ENCODE measurements at places on chromosomes 5 and 9.

GRCh38 chr5:137233726-137234125 is 265.4 kb downstream of the SPOCK1 start:
- no peak for DNase-seq

DNA sequence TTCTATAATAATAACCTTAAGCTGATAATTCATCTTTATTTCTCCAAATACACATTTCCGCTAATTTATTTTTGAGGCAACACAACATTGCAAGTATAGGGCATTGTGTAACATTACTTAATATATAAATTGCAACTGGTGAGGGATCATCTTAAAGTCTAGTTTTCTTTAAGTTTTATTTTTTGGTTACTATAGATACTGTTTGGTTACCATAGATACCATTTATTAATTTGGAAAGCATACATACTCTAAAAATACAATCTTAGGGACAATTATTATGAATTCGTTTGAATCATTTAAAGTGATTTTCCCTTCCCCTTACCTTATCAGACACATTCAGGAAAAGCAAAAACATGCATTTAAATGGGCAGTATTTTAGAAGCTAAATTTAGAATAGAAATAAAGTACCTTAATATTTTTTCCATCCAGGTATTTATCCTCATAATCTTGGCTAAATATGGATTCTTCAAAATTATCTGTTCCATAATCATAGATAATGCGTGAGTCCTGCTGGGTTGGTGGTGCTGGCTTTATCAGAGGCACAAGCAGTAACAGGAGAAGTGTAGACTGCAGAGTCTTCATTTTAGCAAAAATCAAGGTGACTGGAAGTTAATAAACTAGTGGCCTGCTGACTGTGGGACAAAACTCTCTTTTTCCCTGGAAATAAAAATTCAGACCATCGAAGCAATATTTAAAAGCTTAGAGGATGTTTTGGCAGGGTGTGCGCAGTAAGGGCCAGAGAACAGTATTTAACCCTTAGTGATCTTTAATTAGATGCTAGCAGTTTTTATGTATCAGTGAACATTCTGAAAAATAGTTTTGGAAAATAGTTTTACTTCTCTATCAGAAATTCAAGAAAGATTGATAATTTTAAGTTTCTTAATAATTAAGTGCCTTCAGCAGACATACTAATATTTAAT is 1.3 kb downstream of the OGN start:
- no peak for DNase-seq

- no peak for DNase-seq
Observed at GRCh38 chr9:134393582-134394280, 67.5 kb downstream of the RXRA start.

GRCh38 chr5:157213527-157214243 is 33.0 kb downstream of the ITK start:
- DNase-seq: peak; percentile 57

DNA sequence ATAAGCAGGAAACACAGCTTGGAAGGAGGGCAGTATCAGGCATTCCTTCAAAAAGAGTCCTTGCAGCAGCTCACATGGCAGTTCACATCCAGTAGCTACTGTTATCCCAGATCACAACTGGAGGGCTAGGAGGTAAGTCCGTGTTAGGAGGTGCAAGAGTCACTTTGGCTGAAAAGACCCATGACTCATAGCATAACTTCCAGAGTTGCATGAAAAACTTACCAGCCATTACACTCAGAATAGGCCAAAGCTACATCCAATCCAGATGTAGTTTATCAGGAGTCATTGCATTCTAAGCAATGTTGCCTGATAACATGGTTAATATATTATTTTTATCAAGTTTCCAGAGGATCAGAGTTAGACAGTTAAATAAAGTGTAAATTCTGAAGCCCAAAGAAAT is 1126.4 kb upstream of the SEMA6A start:
- DNase-seq: no peak

DNA sequence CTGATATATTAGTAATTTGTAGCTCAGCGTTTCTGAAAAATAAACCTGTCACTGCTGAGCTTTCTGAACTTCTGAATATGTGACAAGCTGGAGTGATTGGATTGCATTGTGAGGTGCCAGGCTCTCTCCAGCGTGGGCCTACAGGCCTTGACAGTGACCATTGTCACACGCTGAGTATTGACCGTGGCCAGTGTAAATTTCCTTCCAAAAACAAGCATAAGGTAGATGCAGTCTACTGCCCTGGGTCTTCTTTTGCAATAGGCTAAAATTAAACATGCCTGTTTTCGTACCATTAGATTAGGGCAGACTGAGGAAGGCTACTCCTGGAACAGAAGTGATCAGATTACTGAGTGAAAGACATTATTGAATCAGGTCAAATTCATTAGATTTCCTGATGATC is 60.2 kb downstream of the SPEF2 start:
- DNase-seq: no peak

GRCh38 chr9:24846248-24846912 is 300.7 kb upstream of the IZUMO3 start:
- DNase-seq: no peak

- DNase-seq: no peak
Observed at GRCh38 chr5:114727358-114727757, 365.5 kb downstream of the KCNN2 start.

- DNase-seq: peak; percentile 46
Observed at GRCh38 chr5:90932052-90932699, 373.6 kb downstream of the ADGRV1 start.

GRCh38 chr9:116674210-116674980 is 12.7 kb upstream of the TRIM32 start:
- no peak for DNase-seq

GRCh38 chr5:43362725-43363435 is 49.3 kb downstream of the CCL28 start:
- DNase-seq: no peak

DNA sequence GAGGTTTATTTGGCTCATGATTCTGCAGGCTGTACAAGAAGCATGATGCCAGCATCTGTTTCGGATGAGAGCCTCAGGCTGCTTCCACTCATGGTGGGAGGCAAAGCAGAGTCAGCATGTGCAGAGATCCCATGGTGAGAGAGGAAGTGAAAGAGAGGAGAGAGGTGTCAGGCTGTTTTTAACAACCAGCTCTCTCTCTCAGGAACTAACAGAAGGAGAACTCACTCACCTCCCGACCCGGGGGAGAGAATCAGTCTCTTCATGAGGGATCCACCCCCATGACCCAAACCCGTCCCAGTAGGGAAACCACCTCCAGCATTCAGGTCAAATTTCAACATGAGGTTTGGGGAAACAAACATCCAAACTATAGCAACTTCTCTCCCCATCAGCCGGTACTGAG is 187.7 kb downstream of the ENC1 start:
- no peak for DNase-seq

DNA sequence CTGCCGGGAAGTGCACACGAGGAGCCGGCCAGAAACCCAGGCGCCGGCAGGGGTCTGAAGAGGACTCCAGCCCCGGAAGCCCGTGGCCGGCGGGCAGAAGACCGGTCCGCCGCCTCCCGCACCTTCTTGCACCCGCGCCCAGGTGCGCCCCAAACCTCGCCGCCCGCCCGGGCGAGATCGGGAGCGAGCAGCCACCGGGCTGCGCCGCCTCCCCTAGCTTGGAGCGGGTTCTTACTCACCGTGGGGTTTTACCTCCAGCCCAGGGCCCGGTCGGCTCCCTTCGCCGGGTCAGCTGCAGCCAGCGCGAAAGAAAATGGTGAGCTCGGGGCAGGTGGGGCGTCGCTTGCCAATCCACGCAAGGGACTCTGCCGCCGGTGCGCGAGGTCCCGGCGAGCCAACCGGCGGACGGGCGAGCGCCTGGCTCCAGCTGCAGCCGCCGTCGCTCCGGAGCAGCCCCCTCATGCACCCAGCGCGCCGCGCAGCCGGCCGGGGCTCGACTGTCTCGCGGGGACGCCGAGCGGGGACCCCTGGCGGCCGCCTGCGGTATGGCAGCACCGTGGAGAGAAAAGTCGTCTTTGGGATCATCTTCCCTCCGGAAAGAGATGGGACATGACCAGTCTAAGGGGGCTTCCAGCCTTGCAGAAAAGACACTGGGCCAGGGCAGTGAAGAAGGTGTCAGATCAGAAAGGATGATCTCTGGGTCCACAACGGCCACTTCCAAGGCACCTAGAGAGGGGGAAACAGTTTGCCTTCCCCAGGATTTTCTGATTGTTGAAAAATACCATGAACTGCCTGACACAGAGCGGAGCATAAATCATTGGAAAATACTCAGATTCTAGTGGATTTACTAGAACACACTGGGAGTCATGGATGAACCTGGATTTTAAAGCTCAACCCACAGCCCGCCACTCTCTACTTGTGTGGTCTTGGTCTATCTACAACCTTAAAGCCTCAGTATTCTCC is at the start of gene MOB3B:
Gene MOB3B, minus strand, starts transcription at position 499 of the 963 bp plus-strand sequence. CDS start 74,264 bp downstream, outside the sequence.
- DNase-seq: peak; percentile 79

GRCh38 chr5:134464988-134465815 is 53.5 kb upstream of the CDKN2AIPNL start:
- no peak for DNase-seq

DNA sequence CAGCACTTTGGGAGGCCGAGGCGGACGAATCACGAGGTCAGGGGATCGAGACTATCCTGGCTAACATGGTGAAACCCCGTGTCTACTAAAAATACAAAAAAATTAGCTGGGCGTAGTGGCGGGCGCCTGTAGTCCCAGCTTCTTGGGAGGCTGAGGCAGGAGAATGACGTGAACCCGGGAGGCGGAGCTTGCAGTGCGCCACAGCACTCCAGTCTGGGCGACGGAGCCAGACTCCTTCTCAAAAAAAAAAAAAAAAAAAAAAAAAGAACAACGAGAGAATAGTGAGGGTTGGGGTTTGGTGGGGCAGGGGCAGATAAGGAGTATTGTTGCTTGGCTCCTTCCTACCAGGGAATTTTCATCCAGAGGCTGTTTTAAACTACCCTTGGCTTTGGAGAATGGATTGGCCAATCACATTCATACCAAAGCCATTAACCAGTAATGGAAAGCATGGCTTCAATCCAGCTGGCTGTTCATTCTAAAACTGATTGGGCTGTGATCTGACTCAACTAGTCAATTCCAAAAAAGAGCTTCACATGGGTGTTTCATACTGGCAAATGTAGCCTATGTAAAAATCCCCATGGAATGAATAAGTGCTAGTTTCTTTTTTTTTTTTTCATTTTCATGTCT is 64.4 kb downstream of the PLCXD3 start:
- DNase-seq: no peak

DNA sequence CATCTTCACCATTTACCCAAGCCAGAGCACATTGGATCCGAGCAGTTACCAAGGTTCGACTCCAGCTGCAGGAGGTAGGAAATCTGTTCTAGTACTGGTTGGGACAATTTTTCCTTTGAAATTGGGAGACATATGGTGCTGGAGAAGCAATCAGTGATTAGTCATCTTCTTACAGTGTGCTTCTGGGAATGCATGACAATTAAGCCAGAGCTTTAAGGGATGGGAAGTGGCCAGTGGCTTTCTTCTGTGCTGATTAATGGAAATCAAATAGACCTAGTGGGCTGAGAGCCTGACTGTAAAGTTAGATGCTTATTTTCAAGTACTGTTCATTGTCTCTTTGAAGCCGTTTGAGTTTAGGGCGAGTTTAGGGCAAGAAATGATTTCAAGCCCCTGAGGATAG is 152.1 kb downstream of the UNC13B start:
- no peak for DNase-seq

DNA sequence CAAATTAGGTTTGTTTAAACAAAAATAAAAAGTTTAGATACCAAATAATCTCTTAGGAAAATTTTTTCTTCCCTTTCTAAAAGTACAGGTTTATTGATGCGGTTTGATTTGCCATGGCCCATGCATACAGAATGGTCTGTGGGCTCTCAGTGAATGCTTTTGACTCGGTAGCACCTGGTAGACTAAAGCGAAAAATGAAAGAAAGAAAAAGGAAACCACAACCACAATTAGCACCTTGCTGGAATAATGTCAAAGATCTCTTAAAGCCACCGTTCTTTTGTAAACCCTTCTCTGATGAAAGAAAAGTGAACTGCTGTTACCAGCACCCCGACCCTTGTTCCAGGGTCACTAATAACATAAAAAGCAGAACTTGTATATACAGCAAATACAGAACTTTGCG is 157.9 kb downstream of the NFIB start:
- DNase-seq: peak; percentile 1

DNA sequence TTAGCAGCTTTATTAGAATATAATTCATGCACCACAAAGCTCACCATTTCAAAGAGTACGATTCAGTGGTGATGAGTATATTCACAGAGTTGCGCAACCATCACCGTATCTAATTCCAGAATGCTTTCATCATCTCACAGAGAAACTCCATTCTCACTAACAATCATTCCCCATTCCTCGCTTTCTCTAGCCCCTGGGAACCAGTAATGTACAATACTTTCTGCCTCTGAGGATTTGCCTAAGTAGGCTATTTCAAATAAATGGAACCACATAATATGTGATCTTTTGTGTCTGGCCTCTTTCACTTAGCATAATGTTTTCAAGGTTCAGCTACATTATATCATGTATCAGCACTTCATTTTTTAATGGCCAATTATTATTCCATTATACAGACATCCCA is 145.1 kb upstream of the ADAMTS16 start:
- no peak for DNase-seq

All from activated CD4-positive, alpha-beta T cell treated with anti-CD3 and anti-CD28 coated beads, Interleukin-10, Interleukin-2, amounts not matched to agents 100 ng/mL and 50 ng/mL, durations not matched to agents 16 hours and 8 hours (primary cell).